Lung (tissue), 17 donors: ENCODE measurements at places on chromosomes 16 and 17.

- DNase-seq = no peak
Measured at GRCh38 chr16:75781683-75782343, 55.5 kb upstream of the CPHXL start.

- DNase-seq = no peak
Measured at GRCh38 chr17:73647772-73648542, 3.7 kb upstream of the SDK2 start.

GRCh38 chr17:16988749-16989229 is 16.9 kb upstream of the TNFRSF13B start:
- DNase-seq = no peak

- DNase-seq = no peak
Measured at GRCh38 chr17:55152236-55152635, 112.5 kb upstream of the HLF start.

GRCh38 chr16:7361416-7362129 is 28.9 kb downstream of the RBFOX1 start:
- DNase-seq = no peak

DNA sequence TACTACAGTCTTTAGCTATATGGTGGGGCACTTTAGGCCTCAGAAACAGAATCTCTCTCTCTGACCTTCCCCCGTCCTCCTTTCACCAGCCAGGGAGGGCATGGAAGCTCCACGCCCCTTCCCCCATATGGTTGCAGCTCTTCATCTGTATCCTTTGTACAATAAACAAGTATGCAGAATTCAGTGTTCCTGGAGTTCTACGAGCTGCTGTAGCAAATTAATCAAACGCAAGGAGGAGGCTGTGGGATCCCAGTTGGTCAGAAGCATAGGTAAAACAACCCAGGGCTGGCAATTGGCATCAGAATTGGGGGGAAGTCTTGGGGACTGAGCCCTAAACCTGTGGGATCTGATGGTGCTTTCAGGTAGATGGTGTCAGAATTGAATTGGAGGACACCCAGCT is 163.7 kb upstream of the NLRP1 start:
- no peak for DNase-seq

DNA sequence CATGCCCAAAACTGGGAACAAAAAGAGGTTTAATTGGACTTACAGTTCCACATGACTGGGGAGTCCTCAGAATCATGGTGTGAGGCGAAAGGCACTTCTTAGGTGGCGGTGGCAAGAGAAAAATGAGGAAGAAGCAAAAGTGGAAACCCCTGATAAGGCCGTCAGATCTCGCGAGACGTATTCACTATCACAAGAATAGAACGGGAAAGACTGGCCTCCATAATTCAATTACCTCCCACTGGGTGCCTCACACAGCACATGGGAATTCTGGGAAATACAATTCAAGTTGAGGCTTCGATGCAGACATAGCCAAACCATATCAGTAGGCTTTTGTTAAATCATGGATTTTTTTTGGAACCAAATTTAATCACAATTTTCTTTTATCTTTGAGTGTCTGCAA is 24.4 kb downstream of the RBL2 start:
- DNase-seq = no peak

DNA sequence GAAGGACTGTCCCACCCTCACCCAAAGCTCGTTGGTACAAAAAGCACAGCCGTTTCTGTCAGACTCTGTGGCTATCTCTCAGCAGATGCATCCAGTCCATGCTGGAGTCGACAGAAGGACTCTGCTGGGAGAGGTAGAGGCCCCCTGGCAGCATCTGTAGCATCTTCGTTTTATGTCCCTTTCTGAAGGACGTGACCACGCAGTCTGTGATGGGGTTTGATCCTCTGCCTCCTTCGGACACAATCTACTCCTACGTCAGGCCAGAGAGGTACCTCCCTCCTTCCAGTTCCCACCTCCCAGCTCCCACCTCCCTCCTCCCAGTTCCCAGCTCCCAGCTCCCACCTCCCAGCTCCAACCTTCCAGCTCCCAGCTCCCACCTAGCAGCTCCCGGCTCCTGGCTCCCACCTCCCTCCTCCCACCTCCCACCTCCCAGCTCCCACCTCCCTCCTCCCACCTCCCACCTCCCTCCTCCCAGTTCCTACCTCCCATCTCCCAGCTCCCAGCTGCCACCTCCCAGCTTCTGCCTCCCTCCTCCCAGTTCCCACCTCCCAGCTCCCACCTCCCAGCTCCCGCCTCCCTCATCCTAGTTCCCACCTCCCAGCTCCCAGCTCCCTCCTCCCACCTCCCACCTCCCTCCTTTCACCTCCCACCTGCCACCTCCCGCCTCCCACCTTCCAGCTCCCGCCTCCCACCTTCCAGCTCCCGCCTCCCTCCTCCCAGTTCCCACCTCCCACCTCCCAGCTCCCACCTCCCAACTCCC is 11.4 kb upstream of the MC1R start:
- no peak for DNase-seq
